Stimulated activated CD4-positive, alpha-beta T cell treated with anti-CD3 and anti-CD28 coated beads, Interleukin-2, amount 100 ng/mL, for 4 hours (primary cell): ENCODE measurements at places on chromosomes 4 and X.

GRCh38 chrX:87736576-87736975 lies 219.0 kb downstream of the KLHL4 start:
- no peak for DNase-seq

DNA sequence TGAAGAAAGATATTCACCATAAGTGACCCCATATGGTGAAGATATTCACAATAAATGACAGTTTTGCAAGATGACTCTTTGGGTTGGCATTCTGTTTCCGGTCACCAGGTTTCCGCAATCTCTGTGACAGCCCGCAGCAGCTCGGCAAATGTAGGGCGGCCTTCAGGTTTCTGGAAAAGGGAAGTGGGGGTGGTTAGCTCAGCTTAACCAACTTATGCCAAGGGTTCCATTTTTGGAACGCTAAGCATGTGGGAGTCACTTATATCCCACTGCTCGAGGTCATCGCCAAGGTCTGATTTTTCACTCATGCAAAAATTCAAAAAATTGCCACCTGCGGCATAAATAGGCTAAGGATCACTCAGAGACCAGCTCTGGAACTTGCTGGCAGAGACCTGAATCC lies 51.0 kb downstream of the NIPAL1 start:
- no peak for DNase-seq

DNA sequence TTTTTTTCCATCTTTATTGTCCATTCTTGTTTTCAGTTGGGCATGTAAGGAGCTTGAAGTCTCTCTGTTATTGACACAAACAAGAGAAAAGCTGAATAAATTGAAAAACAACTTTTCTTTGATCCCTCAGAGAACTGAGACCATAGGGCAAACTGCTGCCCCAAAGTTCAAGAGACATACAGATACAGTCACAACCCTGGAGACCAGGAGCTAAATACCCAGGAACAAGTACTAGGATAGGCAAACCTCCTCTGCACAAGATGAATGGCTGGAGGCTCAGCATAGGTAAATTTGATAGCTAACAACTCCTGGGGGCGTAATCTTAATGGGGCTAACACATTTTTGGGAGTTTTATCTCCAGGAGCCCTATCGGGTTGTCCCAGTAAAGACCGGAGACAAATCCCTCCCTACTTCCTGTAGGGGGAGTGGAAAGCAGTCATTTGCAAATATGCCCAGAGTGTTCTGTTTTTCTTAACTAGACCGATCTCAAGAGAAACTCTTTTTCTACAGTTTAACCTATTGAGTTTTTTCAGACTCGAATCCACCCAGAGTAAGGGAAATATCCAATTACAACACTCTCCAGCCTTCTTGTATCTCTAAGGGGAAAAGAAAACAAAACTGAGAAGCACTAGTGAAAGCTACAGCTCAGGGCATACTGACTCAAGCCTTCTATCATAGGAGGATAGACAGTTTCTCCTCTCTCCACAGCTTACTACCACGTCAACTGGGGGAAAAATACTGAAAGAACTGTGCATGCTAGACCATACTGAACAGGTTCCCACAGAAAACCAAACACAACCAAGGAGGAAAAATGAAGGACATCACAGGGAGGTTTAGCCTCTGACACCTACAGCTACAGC lies 23.1 kb downstream of the MAGEA8 start:
- no peak for DNase-seq

- DNase-seq, result no peak
These were observed 17.6 kb upstream of the CCNI start for GRCh38 chr4:77093401-77093800.
